ENCODE measurements at places on chromosomes 1 and 21.

DNA sequence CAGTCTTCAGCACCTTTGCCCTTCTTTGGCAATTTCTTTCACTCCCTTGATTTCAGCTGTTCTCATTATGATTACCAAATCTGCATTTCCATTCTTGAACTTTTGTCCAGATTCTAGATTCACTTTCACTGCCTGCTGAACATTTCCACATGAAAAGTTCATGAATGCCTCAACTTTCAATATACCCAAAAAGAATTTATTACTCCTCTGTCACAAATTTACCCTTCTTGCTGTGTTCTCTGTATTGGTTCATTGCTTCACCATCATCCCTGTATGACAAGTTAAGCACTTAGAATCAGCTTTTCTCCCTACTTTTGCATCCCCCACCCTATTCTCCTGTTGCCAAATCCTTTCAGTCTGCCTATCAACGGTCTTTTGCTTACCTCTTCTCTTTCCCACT lies 112.6 kb upstream of the PKN2 start:
- DNase-seq, result no peak

DNA sequence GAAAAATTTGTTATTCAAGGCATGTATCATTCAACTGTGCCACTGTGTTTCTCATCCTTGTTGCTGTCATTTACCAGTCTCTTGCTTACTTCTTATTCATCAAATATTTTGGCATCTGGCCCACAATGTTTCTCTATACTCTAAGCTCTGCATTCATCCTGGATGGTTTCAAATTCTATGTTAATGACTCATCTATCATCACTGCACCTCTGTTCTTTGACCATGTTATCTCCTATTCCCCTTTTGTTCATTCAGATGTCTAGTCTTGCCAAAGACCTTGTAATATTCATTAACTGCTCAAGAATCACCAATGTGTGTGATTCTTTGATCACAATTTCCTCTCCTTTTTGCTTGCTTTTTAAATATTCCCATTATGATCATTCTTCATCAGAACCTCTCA lies 54.6 kb upstream of the PRKACB start:
- DNase-seq, result no peak

DNA sequence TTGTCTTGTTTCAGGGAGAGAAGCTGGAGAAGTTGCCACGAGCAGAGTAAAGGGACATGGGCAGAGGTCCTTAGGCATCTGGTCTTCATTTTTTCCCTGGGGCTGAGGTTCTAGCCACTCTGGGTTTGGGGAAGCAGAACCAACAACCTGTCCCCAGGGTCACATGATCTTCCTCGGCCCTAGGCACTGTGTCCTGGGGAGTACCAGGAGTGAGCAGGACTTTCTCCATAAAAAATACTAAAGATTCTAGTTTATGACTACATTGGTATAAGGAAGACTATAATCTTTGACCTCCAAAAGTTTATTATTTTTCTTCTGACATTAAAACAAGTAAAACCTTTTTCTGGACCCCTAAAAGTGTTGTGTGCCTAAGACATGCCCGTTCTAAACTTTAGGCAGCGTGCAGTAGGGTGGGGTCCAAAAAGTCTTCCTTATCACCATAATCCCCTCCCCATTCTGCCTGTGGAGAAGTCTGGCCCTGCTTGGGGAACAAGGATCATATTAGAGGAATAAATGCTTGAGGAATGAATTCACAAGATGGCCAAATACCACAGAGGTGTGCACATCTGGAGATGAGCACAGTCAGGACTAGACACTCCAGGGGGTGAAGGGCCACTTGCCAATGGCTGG lies 19.3 kb upstream of the IGSF3 start:
- DNase-seq, result no peak

DNA sequence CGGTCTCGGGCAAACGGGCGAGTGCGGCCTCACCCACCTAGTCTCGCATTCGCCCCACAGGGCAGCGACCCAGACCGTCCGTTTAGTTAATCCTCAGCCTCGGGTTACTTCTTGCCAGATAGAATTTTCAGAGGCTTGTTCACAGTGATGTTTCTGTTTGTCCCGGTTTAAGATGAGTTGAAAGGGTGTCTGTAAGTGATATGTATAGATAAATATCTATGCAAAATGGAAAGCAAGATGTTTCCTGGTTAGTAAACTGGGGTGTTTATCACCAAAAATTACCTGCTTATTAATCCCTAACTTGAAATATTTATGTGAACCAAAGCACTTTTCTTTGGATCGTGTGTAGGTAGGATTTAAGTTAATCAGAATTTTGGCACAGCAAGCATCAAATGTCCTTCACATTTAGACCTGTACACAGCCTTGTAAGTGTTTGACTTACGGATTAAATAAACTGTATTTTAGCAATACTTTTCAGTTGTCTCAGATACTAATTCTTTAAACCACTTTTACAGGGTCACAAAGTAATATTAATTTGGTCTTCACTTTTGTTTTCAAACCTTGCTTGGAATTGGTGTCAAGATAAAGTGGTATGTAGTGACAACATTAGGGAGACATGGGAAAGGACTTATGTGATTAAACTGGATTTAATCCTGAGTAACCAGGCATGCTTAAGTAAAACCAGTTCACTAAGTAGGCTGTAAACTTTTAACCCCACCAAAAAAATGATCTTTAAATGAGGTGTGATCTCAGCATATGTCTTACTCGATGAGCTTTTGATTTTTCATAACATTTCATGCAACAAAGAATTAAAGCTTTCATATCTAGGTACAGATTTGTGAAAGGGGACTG lies 914 bp downstream of the ZNF326 start:
- DNase-seq, result no peak

- no peak for DNase-seq
Observed at GRCh38 chr1:3918966-3919611, 19.0 kb upstream of the C1orf174 start.

- DNase-seq, result peak; percentile 63
Observed at GRCh38 chr1:93180723-93181613, at the start of gene CCDC18. Gene CCDC18 (plus strand): TSS chr1:93180724. CDS start chr1:93183362, 2,638 bp downstream.

- no peak for DNase-seq
Observed at GRCh38 chr1:180415985-180416633, 86.3 kb downstream of the ACBD6 start.

GRCh38 chr21:46515109-46515508 lies 56.4 kb downstream of the DIP2A start:
- DNase-seq, result no peak

GRCh38 chr1:46367072-46367471 lies 26.5 kb downstream of the NSUN4 start:
- no peak for DNase-seq

DNA sequence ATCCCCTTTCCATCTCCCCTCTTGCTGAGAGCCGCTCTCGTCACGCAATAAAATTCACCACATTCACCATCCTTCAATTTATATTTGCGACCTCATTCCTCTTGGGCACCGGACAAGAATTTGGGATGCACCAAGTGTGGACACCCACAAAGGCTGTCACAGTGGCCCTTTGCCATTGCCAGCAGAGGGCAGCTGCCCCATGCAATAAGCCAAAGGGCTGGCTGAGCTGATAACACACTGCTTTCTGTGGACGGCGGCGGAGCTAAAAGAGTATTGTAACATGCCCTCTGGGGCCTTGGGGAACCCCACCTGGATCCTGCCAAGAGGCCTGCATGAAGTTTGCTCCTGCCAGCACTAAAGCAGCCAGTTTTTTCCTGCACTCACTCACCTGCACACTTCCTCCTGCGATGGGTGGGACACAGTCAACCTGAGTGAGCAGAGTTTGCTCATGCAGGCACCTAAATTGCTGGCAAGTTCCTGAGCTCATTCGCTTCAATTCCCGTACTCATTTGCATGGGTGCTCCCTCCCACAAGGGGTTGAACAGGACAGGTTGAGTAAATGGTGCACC lies 792.3 kb upstream of the ADAMTS5 start:
- DNase-seq, result no peak

- no peak for DNase-seq
Observed at GRCh38 chr1:10257851-10258250, 47.5 kb downstream of the KIF1B start.

DNA sequence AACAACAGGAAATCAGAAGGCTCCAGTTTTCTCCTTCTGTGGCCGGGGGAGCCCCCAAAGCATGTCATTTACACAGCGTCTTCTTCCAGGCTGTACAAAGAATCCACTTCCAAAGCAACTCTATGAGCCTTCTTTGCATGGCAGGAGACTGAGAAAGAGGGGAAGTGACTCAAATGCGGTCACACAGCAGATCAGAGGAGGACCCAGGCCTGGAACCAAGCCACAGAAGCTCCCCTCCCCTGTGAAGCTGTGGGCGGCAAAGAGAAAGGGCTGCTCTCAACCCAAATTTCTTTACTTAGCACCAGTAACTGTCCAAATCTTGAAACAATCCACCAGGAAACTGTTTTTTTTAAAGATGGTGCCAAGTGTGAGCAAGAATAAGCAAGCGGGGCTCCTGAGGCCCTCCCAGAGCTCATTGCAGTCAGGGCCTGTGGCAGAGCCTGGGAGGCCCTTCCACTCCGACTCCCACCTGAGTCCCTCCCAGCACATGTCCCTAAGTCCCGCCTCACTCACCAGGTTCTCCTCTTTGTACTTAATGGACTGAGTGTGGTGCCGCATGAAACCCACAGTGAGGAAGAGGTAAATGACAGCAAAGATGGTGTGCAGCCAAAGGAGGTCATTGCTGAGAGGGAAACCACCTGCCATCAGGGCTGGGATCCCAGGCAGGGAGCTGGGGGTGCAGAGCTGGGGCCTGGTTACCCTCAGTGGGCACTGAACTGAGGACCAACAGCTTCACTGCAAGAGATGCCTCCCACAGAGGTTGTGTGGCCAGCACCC lies 15.9 kb downstream of the TMEM63A start:
- peak; percentile 80 for DNase-seq

DNA sequence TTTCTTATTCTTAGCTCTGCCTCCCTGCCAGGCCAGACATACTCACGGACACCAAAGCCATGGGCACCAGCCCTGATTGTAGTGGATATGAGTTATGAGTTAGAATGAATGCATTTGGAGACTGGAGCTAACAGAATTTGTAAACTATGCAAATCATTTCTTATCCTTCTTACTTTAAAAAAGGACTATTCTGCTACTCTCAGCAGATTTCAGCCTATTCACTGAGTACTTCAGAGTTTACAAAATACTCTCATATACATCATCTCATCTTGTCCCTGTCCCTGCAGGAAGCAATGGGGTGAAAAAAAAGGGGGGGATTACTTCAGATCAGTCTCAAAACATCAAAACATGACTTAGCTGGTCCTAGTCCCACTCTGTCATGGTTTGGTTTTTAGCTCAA lies 541.4 kb upstream of the PLXNA2 start:
- DNase-seq, result no peak

GRCh38 chr1:237115035-237115434 lies 73.1 kb downstream of the RYR2 start:
- DNase-seq, result no peak

GRCh38 chr1:65393347-65393746 lies 27.1 kb upstream of the LEPR start:
- DNase-seq, result peak; percentile 11

GRCh38 chr1:161706482-161707347 lies at the start of gene FCRLA:
Gene FCRLA (plus strand): TSS chr1:161707229. CDS start chr1:161707265, 36 bp downstream.
- no peak for DNase-seq

GRCh38 chr1:84363019-84363418 lies 35.3 kb upstream of the DNASE2B start:
- no peak for DNase-seq

DNA sequence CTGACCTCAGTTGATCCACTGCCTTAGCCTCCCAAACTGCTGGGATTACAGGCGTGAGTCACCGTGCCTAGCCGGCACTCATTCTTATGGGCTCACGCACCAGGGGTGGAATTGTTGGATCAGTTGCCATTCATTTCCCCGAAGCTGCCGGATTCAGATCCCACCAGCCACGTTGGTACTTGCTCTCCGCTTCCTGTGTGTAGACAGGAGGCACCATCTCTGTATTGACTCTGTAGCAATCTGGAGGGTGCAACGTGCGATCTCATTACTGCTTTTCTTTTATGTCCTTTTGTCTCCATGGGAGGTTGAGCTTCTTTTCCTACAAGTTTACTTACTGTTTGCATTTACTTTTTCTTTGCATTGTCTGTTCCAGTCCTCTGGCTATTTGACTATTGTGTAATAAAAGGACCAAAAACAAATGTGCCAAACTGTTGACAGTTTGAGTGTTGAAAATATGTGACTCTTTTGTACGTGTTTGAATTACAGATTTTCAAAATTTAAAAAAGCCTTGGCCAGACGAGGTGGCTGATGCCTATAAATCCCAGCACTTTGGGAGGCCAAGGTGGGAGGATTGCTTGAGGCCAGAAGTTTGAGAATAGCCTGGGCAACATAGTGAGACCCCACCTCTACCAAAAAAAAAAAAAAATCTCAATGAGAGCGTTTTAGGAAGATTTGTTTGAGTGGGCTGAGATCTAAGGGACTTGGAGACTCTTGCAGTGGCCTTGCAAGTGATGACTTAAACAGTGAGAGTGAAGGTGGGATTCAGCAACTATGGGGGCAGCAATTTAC lies 39.1 kb downstream of the SPSB1 start:
- no peak for DNase-seq

DNA sequence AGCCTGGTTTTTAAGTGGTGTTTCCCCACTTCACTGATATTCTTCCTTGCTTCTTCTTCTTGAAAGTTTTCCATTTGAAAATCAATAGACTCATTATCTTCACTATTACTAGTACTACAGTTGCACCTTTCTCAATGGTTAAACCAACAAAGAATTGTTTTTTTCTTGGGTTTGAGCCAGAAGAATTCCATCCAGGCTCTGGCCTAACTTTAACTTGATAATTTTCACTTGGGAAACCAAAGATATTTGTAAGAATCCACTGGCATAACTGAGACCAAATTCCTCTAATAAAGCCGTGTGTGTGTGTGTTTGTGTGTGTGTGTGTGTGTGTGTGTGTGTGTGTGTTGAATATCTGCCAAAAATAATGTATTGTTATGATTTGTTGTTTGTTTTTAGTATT lies 103.2 kb downstream of the SGIP1 start:
- DNase-seq, result no peak

DNA sequence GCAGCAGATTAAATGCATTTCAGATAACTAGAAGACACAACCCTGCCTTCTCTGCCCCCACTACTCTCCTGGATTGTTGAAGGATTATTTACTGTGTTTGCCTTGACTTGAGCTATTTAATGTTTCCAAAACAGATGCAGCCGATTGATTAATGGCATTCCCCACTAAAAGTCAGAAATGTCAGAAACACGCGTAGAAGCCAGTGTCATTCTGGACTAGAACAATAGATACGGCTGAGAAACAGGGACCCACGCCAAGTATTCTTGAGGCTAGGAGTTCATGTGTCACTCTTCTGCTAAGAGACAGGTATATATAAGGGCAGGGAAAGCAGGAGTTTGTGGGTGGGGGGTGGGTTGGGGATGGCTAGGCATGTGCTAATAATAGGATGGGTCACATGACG lies 366.7 kb upstream of the PROX1 start:
- DNase-seq, result no peak

- peak; percentile 24 for DNase-seq
Observed at GRCh38 chr1:157369808-157370521, 182.3 kb downstream of the FCRL5 start.

- no peak for DNase-seq
Observed at GRCh38 chr1:232598133-232598532, 31.8 kb downstream of the SIPA1L2 start.

- peak; percentile 4 for DNase-seq
Observed at GRCh38 chr21:36854391-36854790, 112.1 kb downstream of the HLCS start.

GRCh38 chr1:183234660-183235476 lies 48.8 kb downstream of the LAMC2 start:
- no peak for DNase-seq

GRCh38 chr1:31596737-31597097 lies 20.4 kb downstream of the TINAGL1 start:
- no peak for DNase-seq

GRCh38 chr21:44436111-44436611 lies 19.1 kb upstream of the LRRC3 start:
- no peak for DNase-seq
